ENCODE measurements at places on chromosomes 12 and 14. TPM values are rescaled to one million over a fixed set of nuclear protein-coding genes. Genes with fewer than 3 reads are reported as not detected.
A peak's percentile ranks its signal among the peaks of the same experiment; 100 is the strongest.

Gene A2ML1
- total RNA-seq, result not detected

Gene PRB2
- total RNA-seq, result not detected

Gene OTUB2
- 1.0 TPM for total RNA-seq

Gene TECPR2
- total RNA-seq, result 21.4 TPM

Gene MANSC4
- total RNA-seq, result not detected

Gene SLCO1B1
- total RNA-seq, result not detected

Gene COQ6
- total RNA-seq, result 21.6 TPM

DNA sequence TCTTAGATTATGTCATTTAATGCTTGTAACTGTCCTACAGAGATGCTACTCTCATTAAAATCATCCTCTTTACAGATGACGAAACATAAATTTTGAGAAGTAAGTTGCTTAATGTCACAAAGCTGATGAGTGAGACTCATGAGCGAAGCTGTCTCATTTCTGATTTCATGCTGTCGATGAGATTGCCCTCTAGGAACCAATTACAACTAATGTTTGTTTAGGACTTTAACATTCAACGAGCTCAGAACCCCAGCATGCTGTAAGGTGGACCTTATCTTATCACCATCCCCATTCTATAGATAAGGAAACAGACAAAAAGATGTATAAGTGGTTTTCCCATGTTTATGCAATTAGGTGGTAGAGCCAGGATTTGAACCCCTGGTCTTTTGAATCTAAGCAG is 23.1 kb downstream of the BHLHE41 start:
- no peak for DNase-seq
- H3K36me3 ChIP-seq, result no peaks in the 10 kb centered on the region
- no peak overlapping the region for H3K4me3 ChIP-seq
- peak overlapping the region; percentile 53 for H3K27ac ChIP-seq

DNA sequence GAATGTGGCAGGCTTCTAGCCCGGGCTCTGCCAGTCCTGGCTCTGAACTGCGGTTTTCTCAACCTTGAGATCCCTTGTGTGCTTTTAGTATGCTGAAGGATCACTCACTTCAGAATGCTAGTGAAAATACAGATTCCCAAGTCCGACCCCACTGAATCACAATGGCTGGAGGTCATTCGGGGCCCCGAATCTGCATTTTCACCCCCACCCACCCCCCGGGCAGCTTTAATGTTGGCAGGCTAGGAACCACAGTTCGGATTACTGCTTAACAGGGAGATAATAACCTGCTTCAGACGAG is 573 bp upstream of the SUSD6 start:
- H3K27ac ChIP-seq, result peak overlapping the region; percentile 63
- H3K4me3 ChIP-seq, result peak overlapping the region; percentile 81
- H3K27me3 ChIP-seq, result no peaks in the 10 kb centered on the region
- peaks cover 41% of the 10 kb centered on the region for H3K4me1 ChIP-seq
- DNase-seq, result no peak

- H3K27ac ChIP-seq, result no peak overlapping the region
- DNase-seq, result no peak
- H3K36me3 ChIP-seq, result no peaks in the 10 kb centered on the region
- no peak overlapping the region for H3K4me3 ChIP-seq
- H3K27me3 ChIP-seq, result peaks cover 2% of the 10 kb centered on the region
- H3K4me1 ChIP-seq, result no peaks in the 10 kb centered on the region
These were observed 59.9 kb upstream of the PPP4R3A start for GRCh38 chr14:91570021-91570420.

GRCh38 chr12:89799316-89799715 is 90.7 kb upstream of the ATP2B1 start:
- H3K36me3 ChIP-seq, result no peaks in the 10 kb centered on the region
- no peak overlapping the region for H3K4me3 ChIP-seq
- DNase-seq, result no peak
- no peak overlapping the region for H3K27ac ChIP-seq
- H3K27me3 ChIP-seq, result no peaks in the 10 kb centered on the region

DNA sequence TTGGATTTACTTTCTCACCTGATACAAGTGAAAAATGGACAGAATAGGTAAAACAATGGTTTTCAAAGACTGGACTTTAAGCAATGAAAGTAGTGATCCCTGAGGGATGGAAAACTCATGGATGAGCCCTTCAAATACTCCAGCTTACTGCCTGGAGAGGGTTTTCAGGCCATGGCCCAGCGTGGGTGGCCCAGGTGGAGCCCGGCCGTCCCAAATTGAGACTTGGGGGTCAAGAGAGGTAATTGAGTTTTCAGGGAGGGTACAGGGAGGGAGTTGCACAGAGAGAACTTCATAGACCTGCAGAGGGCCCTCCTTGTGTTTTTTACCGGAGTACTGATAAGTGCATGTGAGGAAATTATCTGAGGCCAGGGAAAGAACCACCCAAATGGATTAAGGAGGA is 37.2 kb downstream of the RAN start:
- no peak overlapping the region for H3K4me3 ChIP-seq
- H3K27me3 ChIP-seq, result no peaks in the 10 kb centered on the region
- H3K36me3 ChIP-seq, result no peaks in the 10 kb centered on the region
- DNase-seq, result no peak
- no peak overlapping the region for H3K27ac ChIP-seq

DNA sequence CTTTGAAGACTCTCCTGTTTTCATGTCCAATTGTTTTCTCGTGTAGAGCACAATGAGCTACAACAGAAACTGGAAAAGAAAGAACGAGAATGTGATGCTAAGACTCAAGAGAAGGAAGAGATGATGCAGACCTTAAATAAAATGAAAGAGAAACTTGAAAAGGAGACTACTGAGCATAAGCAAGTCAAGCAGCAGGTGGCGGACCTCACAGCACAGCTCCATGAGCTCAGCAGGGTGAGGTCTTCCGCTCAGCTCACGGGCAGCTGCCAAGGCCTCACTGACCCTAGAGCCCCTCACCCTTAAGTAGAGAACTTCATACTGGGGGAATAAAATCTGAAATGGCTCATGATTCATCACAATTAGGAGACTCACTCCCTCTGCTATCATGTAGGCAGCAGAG is 134.7 kb downstream of the GPR135 start:
- H3K4me1 ChIP-seq, result peaks cover 27% of the 10 kb centered on the region
- H3K4me3 ChIP-seq, result no peak overlapping the region
- no peak for DNase-seq
- H3K27me3 ChIP-seq, result no peaks in the 10 kb centered on the region
- peaks cover 30% of the 10 kb centered on the region for H3K36me3 ChIP-seq

DNA sequence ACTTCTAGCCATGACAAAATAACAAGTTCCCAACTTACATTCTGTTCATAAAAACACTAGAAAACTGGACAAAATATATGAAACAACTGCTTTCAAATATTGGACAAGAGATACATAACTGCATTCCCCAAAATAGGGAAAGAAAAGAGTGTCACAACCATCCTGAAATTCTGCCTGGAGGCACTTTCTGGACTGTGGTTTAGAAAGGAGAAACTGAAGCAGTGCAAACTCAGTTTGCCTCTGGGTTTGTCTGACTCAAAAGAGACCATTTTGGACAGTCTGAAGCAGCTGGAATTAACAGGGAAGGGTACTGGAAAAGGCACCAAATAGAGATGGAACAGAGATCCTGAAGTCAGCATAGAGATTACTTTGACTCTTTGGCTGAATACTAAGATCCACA is 11.3 kb upstream of the SYT1 start:
- H3K27ac ChIP-seq, result no peak overlapping the region
- no peak overlapping the region for H3K4me3 ChIP-seq
- no peaks in the 10 kb centered on the region for H3K4me1 ChIP-seq
- no peak for DNase-seq
- H3K27me3 ChIP-seq, result no peaks in the 10 kb centered on the region

- H3K36me3 ChIP-seq, result no peaks in the 10 kb centered on the region
- no peak overlapping the region for H3K27ac ChIP-seq
- DNase-seq, result no peak
- no peak overlapping the region for H3K4me3 ChIP-seq
- H3K4me1 ChIP-seq, result no peaks in the 10 kb centered on the region
- no peaks in the 10 kb centered on the region for H3K27me3 ChIP-seq
These were observed 62.6 kb upstream of the VASH1 start for GRCh38 chr14:76698631-76699030.

- H3K4me3 ChIP-seq, result no peak overlapping the region
- no peak overlapping the region for H3K27ac ChIP-seq
- no peaks in the 10 kb centered on the region for H3K27me3 ChIP-seq
- no peak for DNase-seq
- H3K4me1 ChIP-seq, result peaks cover 24% of the 10 kb centered on the region
These were observed 79.9 kb downstream of the BBS10 start for GRCh38 chr12:76268267-76268666.

DNA sequence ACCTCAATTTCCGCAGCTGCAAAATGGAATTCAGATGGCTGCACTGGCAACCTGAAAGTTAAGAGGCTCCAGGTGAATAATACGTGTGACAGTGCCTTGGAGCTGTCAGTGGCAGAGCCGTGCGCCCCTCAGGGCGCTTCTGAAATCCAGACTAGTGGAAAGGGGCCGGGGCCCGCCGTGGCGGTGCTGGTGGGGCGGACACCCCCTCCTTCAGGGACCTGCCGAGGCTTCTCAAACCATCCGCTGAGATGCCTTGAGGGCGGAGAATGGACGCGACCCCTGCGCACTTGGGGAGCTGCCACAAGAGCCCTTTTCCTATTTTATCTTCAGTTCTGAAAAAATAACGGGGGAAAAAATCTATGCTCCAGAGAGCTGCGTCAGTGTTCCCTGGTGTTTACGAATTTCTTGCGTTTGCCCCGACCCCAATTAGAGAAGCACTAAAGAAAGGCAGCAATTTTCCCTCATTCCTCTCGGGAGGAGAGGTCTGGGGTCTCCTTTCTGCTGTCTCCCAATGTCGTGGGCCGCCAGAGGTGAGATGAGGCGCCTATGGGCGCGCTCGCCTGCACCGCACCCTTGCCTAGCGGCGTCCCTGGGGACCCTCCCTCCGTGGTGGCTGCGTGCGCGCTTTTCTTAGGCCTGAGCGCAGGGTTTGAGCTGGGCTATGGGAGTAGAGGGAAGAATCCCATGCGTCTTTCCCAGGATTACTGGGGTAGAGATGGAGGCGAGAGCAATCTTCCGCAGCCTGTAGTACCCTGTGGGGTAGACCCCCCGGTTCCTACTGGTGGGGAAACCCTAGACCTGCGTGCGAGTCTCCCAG is 2.2 kb downstream of the NOS1 start:
- DNase-seq, result no peak
- H3K4me1 ChIP-seq, result no peaks in the 10 kb centered on the region
- no peak overlapping the region for H3K27ac ChIP-seq

- H3K4me1 ChIP-seq, result no peaks in the 10 kb centered on the region
- DNase-seq, result no peak
- no peaks in the 10 kb centered on the region for H3K27me3 ChIP-seq
- peaks cover 33% of the 10 kb centered on the region for H3K36me3 ChIP-seq
These were observed 21.5 kb downstream of the KLHL28 start for GRCh38 chr14:44940211-44940610.

DNA sequence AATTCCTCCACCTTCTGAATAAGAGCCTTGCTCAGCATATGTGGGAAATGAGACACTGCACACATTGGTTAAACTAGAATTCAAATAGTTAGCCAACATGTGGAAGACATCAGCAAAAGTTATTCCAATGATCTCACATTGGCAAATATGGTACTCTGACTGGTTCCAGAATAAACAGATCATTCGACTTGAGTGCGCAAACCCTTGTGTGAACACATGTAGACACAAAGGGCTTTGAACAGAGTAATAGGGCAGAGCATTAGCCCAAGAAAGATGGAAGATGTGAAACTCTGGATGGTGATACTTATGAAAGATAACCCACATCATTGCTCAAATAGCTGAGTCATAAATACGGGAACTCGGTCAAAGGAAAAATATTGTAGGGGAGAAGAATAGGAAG is 1133.4 kb upstream of the SEL1L start:
- DNase-seq, result no peak
- no peaks in the 10 kb centered on the region for H3K4me1 ChIP-seq
- no peaks in the 10 kb centered on the region for H3K27me3 ChIP-seq

GRCh38 chr12:40634517-40635131 is 57.6 kb upstream of the CNTN1 start:
- H3K27me3 ChIP-seq, result no peaks in the 10 kb centered on the region
- H3K27ac ChIP-seq, result no peak overlapping the region
- H3K36me3 ChIP-seq, result no peaks in the 10 kb centered on the region

GRCh38 chr12:60535363-60535762 is 939.5 kb downstream of the SLC16A7 start:
- no peaks in the 10 kb centered on the region for H3K27me3 ChIP-seq
- DNase-seq, result no peak
- no peaks in the 10 kb centered on the region for H3K4me1 ChIP-seq

DNA sequence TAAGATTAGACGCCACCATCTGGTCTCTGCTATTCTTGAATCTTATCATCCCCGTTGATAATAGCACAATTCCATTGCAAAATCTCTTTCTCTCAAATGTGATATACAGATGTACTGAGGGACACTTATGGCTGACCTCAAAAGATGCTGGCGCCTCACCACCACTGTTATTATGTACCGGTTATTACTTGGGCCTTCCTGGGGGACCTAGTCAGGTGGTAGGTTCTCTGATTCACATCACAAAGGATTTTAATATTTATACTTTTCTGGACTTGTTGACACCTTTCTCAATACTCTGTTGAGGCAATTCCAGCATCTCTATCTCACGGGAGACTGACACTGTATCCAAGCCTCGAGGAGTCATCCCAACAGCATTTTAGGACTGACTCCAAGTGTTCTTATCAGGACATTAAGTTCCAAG is 21.3 kb upstream of the FAM234B start:
- no peak for DNase-seq
- no peaks in the 10 kb centered on the region for H3K27me3 ChIP-seq
- no peaks in the 10 kb centered on the region for H3K4me1 ChIP-seq
- H3K27ac ChIP-seq, result no peak overlapping the region

- no peak overlapping the region for H3K4me3 ChIP-seq
- no peaks in the 10 kb centered on the region for H3K27me3 ChIP-seq
- H3K27ac ChIP-seq, result no peak overlapping the region
- no peaks in the 10 kb centered on the region for H3K4me1 ChIP-seq
- H3K36me3 ChIP-seq, result no peaks in the 10 kb centered on the region
These were observed 47.2 kb upstream of the KTN1 start for GRCh38 chr14:55532645-55533344.

DNA sequence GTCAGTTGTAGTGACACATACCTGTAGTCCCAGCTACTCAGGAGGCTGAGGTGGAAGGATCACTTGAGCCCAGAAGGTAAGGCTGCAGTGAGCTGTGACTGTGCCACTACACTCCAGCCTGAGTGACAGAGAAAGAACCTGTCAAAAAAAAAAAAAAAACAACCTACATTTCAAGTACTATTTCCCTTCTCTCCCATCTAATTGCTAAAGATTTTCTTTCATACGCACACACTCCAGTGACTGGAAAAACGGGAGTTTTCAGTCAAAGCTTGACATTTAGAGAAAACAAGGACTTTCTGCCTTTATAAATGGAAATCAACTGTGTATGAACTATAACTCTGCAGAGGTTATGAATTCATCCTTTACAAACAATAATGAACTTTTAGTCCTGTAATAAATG is 25.9 kb downstream of the GPHB5 start:
- H3K4me1 ChIP-seq, result no peaks in the 10 kb centered on the region
- H3K27ac ChIP-seq, result no peak overlapping the region
- DNase-seq, result no peak
- H3K4me3 ChIP-seq, result no peak overlapping the region

GRCh38 chr12:114122016-114122415 is 155.9 kb upstream of the RBM19 start:
- DNase-seq, result no peak
- H3K4me1 ChIP-seq, result no peaks in the 10 kb centered on the region
- H3K27me3 ChIP-seq, result no peaks in the 10 kb centered on the region
- no peak overlapping the region for H3K4me3 ChIP-seq
- no peak overlapping the region for H3K27ac ChIP-seq
- no peaks in the 10 kb centered on the region for H3K36me3 ChIP-seq

- no peak for DNase-seq
- H3K27me3 ChIP-seq, result peaks cover 13% of the 10 kb centered on the region
- H3K27ac ChIP-seq, result no peak overlapping the region
- H3K36me3 ChIP-seq, result no peaks in the 10 kb centered on the region
These were observed 4.5 kb upstream of the TBC1D30 start for GRCh38 chr12:64819816-64820402.

Data from upper lobe of right lung (tissue), 1 donor.